ENCODE measurements at places on chromosomes 16 and 17.

DNA sequence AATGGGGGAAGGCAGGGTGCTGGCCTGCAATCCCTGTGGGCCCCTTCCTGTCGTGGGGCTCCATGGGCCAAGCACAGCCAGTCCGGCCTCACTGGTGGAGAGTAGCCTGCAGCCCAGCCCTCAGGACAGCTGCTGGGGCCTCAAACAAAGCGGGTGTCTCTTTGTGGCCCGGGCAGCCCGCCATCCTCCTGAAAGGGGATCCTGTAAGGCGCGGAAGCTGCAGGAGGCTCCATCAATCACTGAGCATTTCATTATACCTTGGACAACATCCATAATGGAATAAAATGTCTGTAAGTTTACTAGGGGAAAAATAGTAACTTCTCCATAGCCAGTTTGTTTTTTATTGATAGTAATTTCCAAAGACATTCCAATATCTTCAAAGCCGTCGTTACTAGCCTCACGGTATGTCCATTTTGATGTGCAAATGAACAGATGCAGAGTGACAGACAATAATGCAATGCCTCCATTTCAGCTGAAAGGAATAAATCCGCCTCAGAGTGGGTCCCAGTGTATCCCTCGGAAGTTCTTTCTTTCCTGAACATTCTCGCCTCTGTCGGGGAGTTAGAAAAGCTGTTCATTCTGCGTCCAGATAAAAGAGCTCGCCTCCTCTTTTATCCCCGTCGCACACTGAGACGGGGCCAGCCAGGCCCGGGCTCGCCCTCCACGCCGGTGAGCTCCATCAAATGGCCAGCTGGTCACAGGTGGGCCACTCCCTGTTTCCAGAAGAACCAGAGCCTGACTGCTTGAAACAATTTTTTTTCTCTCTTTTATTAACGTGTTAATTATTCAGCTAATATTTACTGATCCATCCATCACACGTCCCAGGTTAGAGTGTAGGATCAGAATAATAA is 14.4 kb downstream of the WSCD1 start:
- DNase-seq: no peak

- DNase-seq: peak; percentile 77
Measured at GRCh38 chr17:37701496-37701898, 43.4 kb downstream of the HNF1B start.

- no peak for DNase-seq
Measured at GRCh38 chr16:30108059-30108850, 5.1 kb downstream of the GDPD3 start.

- DNase-seq: no peak
Measured at GRCh38 chr16:2532494-2533141, 1.4 kb upstream of the CEMP1 start.

DNA sequence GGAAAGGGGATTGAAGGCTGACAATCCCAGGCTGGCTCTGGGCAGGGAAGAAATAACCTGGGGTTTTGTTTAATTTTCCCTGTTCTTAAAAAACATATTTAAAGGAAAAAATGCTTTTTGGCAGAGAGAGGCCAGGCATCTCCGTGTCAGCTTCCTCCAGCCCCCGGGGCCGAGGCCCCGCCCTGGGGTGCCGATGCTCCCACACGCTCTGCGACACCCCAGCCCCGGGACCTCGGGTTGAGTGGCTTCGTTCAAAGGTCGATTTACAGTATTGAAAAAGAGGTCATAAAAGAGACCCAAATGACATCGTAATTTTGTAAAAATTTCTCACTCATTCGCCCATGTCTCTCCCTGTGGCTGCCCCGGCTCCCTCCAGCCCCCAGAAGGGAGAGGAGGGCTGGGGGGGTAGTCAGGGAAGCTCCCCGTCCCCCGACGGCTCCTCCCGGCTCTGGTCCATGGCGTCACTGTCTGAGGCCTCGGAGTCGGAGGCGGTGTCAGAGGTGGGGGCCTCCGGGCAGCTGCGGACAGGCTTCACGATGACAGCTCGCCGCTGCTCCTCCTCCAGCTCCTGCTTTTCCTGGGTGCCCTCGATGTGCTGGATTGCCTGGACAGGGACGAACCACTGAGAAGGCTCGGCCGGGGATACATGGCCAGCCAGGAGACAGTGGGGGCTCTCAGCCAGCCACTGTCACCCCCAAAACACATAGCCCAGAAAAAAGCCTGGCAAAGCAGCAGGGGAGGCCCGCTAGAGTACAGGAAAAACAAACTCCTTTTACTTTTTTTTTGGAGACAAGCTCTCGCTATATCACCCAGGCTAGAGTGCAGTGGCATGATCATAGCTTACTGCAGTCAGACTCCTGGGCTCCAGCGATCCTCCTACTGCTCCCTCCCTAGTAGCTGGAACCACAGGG is 14.9 kb downstream of the TFAP4 start:
- no peak for DNase-seq
